ENCODE measurements at places on chromosomes 13 and 19. TPM values are rescaled to one million over a fixed set of nuclear protein-coding genes. Genes with fewer than 3 reads are reported as not detected.

GRCh38 chr19:47786566-47786965 is 8.1 kb downstream of the SELENOW start:
- DNase-seq: no peak

Gene PPP6R1
- 29.7 TPM for total RNA-seq

- DNase-seq: no peak
Observed at GRCh38 chr13:97295283-97296182, 73.4 kb downstream of the MBNL2 start.

Gene TTC9B
- not detected for total RNA-seq

DNA sequence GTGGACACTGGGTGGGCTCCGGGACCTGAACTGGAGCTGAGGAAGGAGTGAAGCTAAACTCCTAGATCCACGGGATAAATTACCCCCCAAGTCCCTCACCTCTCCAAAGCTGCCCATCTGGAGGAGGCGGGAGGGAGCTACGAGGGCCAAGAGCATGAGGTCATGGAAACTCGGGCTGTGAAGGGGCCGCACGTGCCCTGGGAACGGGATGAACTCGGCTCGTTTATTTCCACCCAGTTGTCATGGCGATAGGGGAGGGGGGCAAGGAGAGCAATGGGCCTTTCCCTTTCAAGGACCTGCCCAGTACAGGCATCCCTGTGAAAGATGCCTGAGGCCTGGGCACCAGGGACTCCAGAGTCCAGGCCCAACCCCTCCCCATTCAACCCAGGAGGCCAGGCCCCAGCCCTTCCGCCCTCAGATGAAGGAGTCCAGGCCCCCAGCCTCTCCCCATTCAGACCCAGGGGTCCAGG is 3.8 kb downstream of the PPP1R12C start:
- peak; percentile 82 for DNase-seq

Gene C19orf67
- total RNA-seq: not detected

GRCh38 chr13:59442944-59443486 is 720.7 kb downstream of the DIAPH3 start:
- no peak for DNase-seq

Gene GFY
- not detected for total RNA-seq

Data from H4 (cell line).